ENCODE measurements at places on chromosomes 3 and 15.

- DNase-seq: peak; percentile 46
Observed at GRCh38 chr3:69368129-69368741, 17.7 kb downstream of the FRMD4B start.

- DNase-seq: no peak
Observed at GRCh38 chr15:80163217-80163616, 10.4 kb downstream of the FAH start.

DNA sequence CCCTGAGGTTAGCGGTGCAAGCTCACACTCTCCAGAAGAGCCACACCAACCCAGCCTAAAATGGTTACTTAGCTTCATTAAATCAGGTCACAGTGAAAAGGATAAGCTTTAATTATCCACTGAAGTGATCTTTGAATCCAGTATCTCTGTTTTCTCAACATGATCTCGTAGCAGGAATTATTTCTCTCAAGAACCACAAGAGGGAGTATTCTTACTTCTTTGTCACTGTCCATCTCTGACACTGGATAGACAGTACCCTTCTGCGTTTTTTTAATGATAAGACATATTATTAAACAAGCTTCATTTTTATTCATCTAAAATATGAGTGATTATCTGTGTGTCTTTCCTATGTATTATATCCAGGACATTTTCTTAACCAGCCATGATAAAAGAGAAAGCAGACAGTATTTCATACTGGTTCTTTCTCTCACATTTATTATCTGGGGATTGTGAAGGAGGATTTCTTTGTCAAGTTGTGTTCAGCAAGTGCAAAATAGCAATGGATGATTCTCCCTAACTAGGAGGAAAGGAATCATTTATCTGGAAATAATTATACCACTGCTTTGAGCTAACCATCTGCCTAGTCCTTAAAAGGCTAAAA is 105.4 kb upstream of the CCDC54 start:
- DNase-seq: no peak

GRCh38 chr3:36206956-36207580 is 173.2 kb upstream of the STAC start:
- DNase-seq: no peak

- no peak for DNase-seq
Observed at GRCh38 chr3:197495059-197495455, 60.7 kb downstream of the BDH1 start.

DNA sequence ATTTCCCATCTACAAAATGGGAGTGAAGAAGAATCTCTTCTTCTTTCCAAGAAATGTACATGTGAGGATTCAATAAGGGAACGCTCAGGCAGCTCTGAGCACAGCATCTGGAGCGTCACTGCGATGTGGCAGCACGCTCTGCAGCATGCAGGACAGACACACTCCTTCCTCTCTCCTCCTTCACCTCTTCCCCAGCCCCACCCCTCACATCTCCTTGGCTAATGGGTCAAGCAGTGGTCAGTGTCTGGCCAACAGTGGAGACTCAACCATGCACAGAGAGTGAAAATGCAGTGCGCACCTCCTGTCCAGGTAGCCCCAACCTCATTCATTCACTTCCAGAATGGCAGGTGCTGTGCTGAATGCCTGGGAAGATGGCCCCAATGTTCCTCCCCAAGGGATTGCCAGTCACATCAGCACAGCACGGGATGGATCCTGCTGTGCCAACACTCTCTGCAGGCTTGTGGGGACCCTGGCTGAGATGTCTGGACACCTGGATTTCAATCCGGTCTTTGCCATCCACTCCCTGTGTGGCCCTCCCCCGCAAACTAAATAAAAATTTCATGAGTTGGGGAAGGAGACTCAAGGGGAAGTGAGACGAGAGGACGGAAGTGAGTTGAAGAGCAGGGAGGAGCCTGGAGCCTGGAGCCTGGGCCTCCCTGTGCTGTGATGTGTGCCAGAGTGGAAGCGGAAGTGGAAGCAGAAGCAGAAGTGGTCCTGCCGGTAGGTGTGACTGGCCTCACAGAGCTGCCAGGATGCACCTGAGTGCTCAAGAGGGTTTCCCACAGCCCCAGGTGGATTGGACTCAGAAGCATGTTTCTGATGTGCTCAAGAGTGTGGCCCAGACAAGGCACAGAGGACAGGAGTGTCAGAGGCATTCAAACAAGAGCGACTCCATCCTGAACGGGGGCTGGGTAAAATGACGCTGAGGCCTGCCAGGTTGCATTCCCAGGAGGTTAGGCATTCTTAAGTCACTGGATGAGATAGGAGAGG is 163.9 kb downstream of the SMAD6 start:
- peak; percentile 87 for DNase-seq

GRCh38 chr15:68421798-68422402 is 10.1 kb downstream of the ITGA11 start:
- no peak for DNase-seq

DNA sequence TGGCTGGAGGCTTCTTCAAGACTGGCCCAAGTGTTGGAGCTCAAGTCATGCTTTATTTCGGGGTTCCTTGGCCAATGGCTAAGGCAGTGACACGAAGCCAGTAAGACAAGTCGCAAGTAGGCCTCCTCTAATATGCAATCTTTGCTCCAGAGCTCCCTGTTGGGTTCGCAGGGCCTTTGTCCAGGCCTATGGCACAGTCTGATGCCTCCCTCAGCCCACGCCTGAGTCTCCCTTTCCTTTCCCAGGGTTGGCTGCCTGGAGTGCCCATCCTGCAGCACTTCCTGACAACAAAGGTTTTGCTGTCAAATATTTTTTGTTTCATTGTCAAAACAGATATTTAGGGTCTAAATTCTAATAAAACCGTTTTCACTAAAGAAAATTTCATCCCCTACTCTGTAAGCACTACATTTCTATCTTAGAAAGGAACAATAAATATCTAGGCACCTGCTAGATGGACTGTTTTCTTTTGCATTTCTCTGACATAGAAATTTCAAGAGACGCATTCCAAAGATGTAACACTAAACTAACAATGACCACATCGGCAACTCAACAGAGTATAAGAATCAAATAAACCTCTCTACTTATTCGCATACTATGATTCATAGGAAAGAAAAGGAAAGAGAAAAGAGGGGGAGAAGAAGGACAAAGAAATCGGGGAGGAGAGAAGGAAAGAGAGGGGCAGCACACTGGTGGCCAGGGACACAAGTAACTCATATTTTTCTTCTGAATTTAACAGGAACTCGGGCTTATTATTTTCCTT is 393.1 kb upstream of the ATP11B start:
- DNase-seq: no peak

GRCh38 chr3:126937973-126938372 is 44.9 kb upstream of the PLXNA1 start:
- DNase-seq: no peak

- no peak for DNase-seq
Observed at GRCh38 chr3:160280836-160281235, 55.6 kb downstream of the C3orf80 start.

DNA sequence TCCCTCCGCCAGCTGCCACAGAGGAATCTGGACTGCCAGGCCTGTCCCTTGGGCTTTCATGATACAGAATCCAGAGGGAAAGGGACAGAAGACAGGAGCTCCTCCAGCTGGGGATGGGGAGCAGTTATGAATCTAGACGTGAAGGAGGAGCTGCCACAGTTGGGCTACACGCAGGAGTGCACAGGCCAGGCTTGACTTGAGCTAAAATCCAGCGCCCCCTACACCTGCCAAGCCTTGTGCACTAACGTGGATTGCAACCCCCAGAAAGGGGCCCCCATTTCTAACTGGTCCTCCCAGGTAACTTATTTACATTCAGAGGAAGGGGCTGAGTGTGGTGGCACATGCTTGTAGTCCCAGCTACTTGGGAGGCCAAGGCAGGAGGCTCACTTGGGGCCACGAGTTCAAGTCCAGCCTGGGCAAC is 14.3 kb downstream of the KLHL6 start:
- no peak for DNase-seq

Data from CD4-positive, alpha-beta T cell treated with Interleukin-4 for 1 hour (primary cell).